ENCODE measurements at places on chromosomes 2 and 18. TPM values are rescaled to one million over a fixed set of nuclear protein-coding genes. Genes with fewer than 3 reads are reported as not detected.

RND3 gene
- total RNA-seq = 82.3 TPM

GRB14 gene
- total RNA-seq = 2.9 TPM

C2orf15 gene
- total RNA-seq = not detected

CTLA4 gene
- total RNA-seq = not detected

OSR1 gene
- total RNA-seq = 0.06 TPM

SDC1 gene
- total RNA-seq = 75.2 TPM

GLI2 gene
- total RNA-seq = 4.2 TPM

CAPN13 gene
- not detected for total RNA-seq

- DNase-seq = no peak
These were observed 5.3 kb upstream of the TMEM185B start for GRCh38 chr2:120228503-120228902.

GRCh38 chr18:24176727-24177416 is 38.0 kb downstream of the CABYR start:
- peak; percentile 23 for DNase-seq

- no peak for DNase-seq
These were observed 153.6 kb downstream of the COL4A4 start for GRCh38 chr2:227010433-227010832.

DNA sequence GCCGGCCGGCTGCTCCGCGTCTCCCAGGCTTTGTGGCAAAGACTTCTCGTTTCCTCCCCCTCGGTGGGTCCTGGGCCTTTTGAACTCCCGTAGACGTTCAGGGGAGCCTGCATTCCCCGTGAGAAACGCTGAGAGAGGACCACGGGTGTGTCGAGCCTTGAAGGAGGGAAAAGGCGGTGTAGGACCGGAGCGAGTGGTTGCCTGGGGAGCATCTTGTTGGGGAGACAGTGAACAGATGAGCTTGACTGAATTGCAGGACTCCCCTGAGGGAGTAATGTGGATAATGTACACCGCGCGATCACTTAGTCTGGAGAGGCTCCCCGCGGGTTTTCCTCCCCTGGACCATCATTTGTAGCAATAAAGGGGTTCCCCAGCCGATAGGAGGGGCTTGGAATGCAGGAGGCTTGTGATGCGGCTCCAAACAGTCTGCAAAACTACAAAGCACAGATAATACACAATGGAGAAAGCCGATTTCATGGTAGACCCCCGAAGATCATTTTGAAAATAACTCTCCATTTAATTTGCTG is 769 bp downstream of the ALMS1 start:
- DNase-seq = no peak

- no peak for DNase-seq
These were observed 53.5 kb downstream of the DARS1 start for GRCh38 chr2:135931776-135932443.

DNA sequence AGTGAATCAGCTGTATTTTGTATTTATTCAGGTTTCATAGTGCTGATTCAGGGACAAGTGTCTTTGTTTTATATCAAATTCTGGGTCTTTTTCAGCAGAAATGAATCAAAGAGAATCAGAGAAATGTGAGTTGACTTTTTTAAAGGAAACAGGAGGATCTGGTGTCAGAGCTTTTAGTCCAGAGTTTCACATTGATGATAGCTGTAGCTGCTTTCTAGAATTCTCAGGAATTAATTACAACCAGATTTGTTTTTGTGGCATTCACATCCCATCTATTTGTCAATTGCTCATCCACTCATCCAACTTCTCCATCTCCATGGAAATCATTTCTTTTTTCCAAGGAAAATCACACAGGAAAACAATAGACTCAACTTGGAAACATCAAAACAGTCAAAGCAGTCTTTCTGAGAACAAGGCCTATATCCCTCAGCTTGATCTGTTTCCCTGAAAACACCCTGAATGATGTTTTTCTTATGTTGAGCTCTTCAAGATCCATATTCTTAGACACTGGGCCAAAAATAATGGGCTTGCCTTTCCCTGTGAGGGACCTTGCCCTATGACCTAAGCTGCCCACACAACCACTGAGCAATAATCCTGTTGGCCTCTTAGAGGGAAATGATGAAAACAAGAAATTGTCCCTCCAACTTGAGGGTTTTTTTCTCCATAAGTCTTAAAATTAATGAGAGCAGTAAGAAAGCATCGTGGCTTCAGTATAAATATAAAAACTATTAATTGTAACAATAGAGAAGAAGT is 249.5 kb upstream of the FN1 start:
- no peak for DNase-seq

DNA sequence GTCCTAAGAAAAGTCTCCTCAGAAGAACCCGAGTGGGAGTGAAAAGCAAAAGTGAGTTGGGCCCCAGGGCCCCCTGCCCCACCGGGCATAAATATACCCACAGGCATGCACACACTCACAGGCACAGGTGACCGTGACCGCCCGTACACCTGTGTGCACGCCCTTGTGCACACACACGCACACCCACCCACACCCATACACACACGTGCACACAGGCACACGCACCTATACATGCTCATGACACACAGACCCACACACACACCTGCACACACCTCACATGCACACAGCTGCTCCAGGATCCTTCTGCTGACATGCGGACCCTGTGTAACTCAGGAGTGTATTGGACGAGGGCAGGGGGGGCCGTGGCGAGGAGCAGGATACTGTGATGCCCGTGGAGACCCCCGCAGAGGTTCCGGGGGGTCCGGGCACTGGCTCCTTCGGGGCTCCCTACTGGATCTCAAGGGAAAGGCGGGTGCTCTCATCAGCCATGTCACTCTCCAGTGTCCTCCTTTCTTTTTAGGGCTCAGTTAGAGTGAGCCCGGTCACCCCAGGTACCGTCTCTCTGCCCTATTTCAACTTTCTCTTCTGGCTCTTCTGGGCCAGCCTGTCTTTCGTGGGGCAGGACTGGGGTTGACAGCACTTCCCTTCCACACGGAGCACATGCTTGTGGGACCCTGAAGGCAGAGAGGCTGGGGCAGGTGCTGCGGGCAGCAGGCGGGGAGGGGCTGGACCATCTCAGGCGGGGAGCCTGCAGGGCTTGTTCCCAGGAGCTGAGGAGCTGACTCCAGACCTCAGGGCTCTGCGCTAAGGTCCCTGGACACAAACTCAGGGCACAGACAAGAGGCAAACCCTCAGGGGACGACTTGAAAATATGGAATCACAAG is 48.5 kb downstream of the TPO start:
- DNase-seq = no peak

DNA sequence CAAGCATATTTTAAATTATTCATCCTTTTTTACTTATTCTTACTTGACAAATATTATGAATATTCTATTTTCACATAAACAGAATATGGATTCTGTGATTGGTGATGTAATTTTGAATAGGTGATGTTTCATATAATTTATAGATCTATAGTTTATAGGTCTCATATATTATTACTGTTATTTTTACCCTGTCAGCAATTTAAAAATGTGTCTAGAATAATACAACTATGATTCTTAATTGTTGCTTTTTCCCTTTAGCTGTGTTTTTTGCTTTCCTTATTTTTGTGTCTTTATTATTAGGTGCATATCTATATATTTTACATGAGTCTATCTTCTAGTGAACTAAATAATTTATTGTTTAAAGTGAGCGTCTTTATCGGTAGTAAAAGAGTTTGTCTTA is 226.7 kb upstream of the FSIP2 start:
- no peak for DNase-seq

Data from Daoy (cell line).